ENCODE measurements at places on chromosomes 16 and 17.

DNA sequence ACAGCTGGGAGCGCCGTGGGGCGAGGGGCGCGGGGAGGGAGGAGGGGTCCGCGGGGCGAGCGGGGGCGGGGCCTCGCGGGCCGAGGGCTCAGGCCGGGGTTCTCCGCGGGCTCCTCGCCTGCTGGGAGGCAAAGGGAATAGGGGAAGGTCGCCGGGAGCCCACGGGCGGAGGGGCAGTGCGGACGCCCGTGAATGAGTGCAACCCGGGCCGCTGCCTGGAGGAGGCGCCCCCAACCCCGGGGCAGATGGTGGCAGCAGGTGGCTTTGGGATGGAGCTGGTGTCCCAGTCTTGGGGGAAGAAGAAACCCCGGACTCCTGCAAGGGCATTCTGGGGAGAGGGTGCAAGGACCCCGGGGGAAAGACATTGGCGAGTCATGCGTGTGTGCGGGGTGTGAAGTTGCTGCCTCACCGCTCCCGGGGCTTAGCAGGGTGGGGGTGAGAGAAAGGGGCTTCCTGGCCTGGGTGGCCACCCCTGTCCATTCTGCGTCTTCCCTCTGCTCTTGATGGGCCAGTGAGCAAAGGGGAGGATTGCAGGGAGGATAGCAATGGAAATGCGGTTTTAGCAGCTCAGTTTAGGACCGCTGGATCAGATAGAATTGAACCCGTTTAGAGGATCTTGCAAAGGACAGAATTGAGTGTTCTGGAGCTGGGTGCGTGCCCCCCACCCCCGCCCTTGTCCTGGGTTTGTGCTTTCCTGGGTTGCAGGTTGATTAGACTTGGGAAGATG, 526 bp downstream of the KIAA0513 start:
- DNase-seq, result no peak

DNA sequence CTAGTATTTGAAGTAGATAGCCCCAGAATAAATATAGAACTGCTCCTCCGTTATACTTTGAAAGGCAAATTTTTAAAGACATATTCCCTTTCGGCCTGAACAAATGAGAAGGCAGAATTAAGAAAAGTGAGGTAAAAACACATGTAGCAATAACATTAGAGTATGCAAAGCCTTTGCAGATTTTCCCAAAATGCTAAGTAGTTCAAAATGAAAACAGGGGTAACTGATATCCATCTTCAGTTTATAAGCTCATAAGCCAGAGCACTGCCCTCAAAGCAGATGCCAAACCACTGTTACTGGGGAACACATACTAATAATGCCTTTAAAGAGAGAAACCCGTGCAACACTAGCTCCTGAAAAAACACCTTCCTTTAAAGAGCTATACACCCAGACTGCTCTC, 51.3 kb upstream of the CLEC18B start:
- DNase-seq, result no peak

DNA sequence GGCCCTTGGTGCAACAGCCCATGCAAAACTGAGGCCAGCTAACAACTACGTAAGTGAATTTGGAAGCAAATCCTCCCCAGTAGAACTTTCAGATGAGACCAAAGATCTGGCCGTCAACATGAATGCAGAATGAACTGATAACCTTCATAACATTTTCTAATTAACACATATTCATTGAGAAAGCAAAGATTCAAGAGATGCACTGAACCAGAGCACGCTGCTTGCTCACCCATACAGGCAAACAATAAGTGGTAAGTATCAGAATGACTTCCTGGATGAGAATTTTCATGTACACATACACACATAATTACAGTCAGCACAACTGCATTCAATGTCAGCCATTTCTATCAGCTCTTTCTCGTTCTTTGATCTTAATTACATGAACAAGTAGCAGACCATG, 30.6 kb downstream of the XYLT1 start:
- DNase-seq, result no peak

- DNase-seq, result no peak
Observed at GRCh38 chr17:58272367-58273280, 8.1 kb downstream of the MPO start.

Data from NCI-H2081 (cell line).